Activated CD8-positive, alpha-beta T cell treated with anti-CD3 and anti-CD28 coated beads for 36 hours (primary cell): ENCODE measurements at places on chromosomes 3 and 15.

- DNase-seq: no peak
Measured at GRCh38 chr15:90190606-90191343, 10.4 kb upstream of the SEMA4B start.

GRCh38 chr15:101054116-101054515 lies 135.0 kb downstream of the LRRK1 start:
- no peak for DNase-seq

DNA sequence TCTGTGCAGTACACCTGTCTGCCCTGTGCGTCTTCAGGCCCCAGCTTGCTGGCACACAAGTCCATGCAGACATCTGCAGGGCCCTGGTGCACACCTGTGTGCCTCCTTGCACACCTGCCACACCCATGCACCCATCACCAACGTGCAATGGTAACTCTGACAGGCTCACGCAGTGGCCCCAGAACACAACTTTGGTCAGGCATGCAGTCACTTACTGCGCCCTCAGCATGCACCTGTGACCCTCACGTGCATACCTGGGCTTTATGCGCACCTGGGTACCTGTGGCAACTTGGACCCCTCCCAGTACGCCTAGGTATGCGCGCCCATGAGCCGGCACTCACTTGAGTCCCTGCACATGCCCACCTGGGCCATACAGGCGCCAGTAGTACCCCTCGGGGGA lies 1.7 kb downstream of the PLXND1 start:
- DNase-seq: no peak

GRCh38 chr15:50828610-50829206 lies 63.2 kb upstream of the SPPL2A start:
- no peak for DNase-seq

GRCh38 chr15:64857421-64857820 lies 15.7 kb downstream of the PLEKHO2 start:
- no peak for DNase-seq

- DNase-seq: no peak
Measured at GRCh38 chr3:157087373-157087772, 72.6 kb downstream of the CCNL1 start.

DNA sequence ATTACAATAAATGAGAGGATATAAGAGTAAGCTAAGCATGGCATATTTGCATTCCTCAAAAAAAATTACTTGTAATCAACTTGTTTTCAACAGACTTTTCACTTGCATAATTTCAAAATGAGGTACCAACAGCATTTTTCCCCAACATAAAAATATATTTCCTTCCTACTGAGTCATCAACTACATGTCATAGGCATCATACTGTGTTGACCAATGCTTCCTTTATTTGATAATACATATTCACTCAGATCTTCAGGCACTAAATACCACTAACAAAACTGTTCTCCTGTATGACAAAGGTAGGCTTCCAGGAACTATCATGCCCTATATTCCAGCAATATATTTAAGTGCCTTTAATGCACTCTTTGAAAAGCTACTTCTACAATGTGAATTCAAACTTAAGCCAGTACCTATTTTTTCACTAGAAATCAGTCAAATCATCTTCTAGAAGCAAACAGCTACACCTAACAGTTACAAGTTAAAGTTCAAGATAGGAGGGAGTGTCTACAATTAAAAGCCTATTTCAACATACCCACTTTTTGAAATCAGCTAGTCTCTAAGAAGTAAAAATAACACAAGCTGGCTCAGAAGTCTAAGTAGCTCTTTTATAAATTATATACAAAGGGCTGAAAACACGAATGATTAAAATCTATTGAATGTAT lies 11.3 kb downstream of the ADAM10 start:
- DNase-seq: no peak

DNA sequence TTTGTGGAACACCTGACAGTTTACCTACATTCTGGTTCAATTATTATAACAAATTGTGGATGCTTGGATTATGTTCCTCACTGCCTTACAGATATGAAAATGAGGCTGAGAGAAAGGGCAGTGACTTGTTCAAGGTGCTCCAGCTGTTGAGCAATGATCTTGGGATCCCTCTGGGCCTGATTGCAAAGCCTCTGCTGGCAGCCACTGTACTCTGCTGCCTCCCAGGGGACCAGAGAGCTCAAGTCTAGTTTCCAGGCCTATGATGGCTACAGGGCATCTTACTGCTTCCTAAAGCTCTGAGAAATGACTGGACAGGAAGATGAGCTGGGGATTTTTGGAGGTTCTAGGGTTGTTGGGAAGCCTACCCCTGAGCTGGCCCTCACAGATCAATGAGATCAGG lies 2.3 kb upstream of the SHC4 start:
- peak; percentile 66 for DNase-seq

- peak; percentile 97 for DNase-seq
Measured at GRCh38 chr15:90838139-90838538, 30.2 kb upstream of the FURIN start.

GRCh38 chr3:30685267-30685667 lies 78.9 kb downstream of the TGFBR2 start:
- DNase-seq: no peak

DNA sequence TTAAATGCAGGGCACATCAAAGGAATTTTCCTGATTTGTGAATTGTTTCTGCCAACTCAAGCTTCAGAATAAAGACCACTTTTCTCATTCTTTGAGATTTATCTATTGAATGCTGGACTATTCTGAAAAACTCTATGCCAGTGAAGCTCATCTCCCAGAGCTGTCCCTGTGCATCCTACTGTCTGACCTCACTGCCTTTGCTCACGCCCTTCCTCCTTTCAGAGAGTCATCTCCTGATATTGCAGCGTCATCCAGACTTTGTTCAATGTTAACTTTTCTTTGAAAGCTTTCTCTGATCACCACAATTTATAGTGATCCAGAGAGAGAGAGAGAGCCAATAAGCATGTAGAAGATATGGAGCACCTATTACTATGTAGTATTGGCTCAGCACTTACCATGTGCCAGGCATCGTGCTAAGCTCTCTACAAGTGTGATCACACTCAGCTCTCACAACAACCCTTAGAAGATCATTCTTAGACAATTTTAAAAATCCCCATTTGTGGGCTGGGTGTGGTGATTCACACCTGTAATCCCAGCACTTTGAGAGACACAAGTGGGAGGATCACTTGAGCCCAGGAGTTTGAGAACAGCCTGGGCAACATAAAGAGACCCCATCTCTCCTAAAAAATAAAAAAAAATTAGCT lies 30.2 kb upstream of the TLE3 start:
- DNase-seq: no peak

DNA sequence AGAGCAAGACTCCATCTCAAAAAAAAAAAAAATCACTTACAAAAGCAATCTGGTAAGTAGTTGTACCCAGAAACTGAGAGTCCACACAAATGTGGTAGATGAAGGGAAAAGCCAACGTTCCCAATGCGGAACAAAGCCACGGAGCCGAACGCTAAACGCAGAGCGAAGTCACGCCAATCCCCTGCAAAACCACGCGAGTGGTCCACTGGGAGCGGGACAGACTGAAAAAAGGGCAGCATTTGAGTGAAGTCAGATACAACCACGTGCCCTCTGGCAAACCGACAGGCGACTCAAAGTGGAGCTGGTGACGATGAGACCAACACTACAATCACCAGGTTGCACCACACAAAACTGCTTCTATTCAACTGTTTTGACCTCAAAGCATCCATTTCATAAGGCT lies 246.1 kb upstream of the LYSMD4 start:
- DNase-seq: no peak

- DNase-seq: no peak
Measured at GRCh38 chr3:127855246-127855645, 32.9 kb upstream of the MGLL start.

DNA sequence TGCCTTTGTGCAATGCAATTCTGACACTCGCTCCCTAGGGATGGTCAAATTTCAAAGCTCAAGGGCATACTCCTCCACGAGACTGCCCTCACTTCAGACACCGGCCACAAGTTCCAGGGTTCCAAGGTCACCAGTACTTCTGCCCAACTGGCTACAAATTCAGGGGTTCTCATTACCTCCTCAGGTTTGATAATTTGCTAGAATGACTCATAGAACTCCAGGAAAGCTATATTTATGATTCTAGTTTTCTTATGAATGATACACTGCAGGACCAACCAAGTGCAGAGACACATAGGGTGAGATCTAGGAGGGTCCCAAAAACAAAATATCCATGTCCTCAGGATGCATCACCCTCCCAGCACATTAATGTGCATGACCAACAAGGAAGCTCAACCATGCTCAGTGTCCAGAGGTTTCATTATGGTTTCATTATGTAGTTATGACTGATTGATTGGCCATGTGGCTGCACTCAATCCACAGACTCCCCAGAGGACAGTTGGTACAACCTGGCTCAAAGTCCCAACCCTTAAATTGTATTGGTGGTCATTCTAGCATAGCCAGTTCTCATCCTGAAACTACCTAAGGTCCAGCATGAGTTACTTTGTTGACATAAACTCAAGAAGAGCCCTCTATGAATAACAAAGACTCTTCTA lies 170.4 kb upstream of the LRRN1 start:
- DNase-seq: no peak

GRCh38 chr3:187280644-187281043 lies 10.9 kb downstream of the MASP1 start:
- DNase-seq: no peak

DNA sequence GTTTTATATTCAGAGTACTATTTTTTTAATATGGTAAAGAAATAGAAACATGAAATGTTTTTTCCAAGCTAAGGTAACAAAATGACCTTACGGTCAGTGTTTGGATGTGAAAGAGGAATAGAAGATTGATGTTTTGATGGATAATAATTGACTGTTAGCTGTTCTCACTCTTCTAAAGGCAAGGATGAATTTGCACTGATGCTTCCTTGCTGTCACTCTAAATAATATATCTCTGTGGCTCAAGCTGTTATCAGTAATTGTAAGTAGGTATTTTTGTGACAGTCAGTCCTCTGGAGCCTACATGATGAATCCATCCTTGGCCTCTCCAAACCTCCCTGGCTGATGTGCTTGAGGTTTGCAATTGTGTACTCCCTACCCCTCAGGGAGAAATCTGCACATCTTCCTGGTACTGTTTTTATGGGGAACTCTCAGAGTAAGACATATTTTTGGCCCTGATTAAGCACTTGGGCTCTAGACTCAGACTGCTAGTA lies 283.7 kb downstream of the NLGN1 start:
- no peak for DNase-seq

- DNase-seq: no peak
Measured at GRCh38 chr3:87052499-87053260, 61.7 kb upstream of the VGLL3 start.

GRCh38 chr3:181711325-181712135 lies at the start of gene SOX2:
Gene SOX2 (plus strand): TSS chr3:181711925. CDS start chr3:181712361, 436 bp downstream.
- no peak for DNase-seq

DNA sequence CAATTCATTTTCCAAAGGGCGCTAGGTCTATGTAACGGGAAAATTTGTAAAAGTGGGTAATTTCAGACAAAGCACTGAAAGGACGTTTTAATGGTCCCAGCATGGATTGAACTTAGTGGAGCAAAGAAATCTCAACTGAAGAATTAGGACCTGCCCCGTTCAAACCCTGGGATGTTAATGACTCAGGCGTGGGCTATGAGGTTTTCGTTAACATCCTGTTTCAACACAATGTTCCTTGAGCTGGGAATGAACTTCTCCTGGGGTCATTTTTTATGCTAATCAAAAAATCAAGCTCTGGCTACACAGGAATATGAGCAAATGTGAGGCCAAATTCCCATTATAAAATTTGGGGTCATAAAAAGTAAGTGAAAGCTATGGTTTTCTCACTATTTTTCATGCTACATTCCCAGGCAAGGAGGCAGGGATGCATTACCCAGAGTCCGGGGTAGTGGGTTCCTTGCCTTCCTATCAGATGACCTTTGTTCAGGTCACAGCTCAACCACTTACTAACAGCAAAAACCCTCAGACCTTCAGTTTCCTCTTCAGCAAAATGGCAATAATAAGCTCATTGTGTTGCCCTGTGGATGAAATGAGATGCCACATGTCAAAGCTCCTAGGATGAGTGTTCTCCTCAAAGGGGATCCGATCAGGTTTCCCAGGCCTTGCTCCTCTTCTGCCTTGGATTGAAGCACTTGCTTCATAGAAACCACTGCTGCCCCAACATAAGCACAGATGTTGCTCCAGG lies 271.4 kb downstream of the ARRDC4 start:
- DNase-seq: no peak

GRCh38 chr3:32467333-32468070 lies 35.1 kb downstream of the CMTM6 start:
- peak; percentile 69 for DNase-seq

GRCh38 chr3:165884518-165884917 lies 47.3 kb upstream of the BCHE start:
- DNase-seq: no peak

GRCh38 chr3:61947456-61947855 lies 386.1 kb downstream of the PTPRG start:
- DNase-seq: no peak

- DNase-seq: no peak
Measured at GRCh38 chr3:150515210-150515609, 31.1 kb downstream of the SERP1 start.

DNA sequence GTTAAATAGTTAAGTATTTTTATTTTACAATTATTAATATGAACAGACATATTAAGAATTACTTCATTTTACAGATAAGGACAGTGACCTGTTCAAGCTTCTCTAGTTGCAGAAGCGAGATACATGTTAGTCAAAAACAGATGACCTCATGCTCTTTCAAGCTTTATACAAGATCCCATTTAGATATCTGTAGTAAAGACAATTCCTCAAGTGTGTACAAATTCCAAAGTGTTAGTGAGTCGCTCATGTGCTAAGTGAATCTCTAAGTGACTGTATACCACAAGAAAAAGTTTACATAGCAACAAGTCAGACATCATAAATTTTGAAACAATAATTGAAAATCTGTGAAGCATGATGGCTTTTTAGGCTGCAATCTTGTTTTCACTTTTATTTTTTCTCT lies 293.8 kb downstream of the ROBO1 start:
- no peak for DNase-seq

- DNase-seq: no peak
Measured at GRCh38 chr15:52306270-52306669, 10.7 kb upstream of the MYO5C start.

DNA sequence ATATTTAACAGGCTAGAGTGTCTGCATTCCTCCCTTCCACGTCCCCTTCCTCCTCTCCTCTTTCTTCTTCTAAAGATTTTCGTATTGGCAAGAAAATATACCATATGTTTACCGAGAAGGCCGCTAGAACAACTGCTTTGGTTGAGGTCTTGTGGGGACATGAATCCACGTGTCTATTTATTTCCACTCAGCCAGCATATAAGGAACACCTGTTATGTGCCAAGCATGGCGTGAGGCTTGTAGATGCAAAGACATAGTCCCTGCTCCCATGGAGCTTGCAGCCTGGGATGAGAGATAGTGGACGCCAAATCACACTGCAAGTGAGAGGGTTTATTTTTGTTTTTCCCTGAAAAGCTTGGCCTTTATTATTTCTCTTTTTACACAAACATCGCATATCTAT lies 57.1 kb downstream of the SLC7A14 start:
- no peak for DNase-seq

- DNase-seq: peak; percentile 95
Measured at GRCh38 chr15:40859206-40859851, 14.7 kb downstream of the RHOV start.

GRCh38 chr3:37387462-37387861 lies 213.1 kb upstream of the LRRFIP2 start:
- DNase-seq: no peak

GRCh38 chr3:107992976-107993684 lies 97.7 kb downstream of the CD47 start:
- DNase-seq: no peak

- DNase-seq: no peak
Measured at GRCh38 chr3:83807511-83807910, 1151.3 kb upstream of the CADM2 start.
